ENCODE measurements at places on chromosomes 1 and 21.

DNA sequence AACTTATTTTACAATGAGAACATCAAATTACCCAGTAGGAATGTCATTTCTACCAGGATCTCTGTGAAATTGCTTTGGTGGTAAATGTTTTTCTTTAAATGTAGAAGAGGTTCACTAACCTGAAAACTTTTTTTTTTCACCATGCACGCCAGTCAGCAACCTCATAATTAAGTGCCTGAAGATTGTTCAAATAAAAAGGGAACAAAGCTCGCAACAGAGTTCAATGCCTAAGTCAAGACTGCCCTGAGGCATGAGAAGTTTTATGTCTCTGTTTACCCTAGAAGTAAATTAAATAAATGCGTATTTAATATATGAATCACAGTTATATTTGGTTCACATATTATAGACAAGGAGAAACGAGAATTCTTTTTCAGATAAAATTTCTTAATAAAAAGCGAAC is 13.8 kb upstream of the SYDE2 start:
- DNase-seq: no peak

DNA sequence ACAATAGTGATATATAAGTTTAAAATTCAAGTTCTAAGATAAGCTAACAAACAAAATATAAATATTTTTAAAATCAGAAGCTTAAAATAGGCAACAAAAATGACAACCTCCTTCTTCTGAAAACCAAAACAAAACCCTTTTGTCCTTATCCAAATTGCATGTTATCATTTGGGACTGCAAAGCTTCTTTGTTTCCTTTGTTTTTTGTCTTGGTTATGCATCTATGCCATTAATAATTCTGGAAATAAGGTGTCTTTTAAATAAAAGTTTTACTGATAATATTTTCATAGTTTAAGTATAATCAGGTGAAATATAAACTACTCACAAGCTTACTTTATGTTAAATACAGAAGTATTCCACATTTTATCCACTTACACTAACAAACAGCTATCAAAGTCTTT is 20.5 kb downstream of the ADSS2 start:
- no peak for DNase-seq

DNA sequence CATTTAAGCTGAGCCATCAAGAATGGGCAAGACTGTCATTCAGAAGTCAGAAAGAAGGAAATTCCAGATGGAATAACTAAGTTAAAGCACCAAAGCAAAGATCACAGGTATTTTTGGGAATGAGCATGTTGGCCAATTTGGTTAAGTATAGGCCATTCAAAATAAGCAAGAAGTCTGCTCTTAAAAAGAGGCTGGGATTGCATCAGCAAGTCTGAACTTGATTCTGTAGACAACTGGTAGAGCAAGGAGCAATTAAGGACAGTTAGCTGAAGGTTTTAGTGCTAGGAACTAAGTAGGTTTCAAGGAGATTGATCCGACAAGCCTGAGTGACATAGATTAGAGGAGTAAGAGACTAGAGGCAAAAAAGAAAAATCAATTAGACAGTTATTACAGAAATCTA is 8.4 kb downstream of the ANKRD45 start:
- DNase-seq: no peak

- DNase-seq: no peak
Measured at GRCh38 chr21:29943885-29944284, 4.1 kb upstream of the GRIK1 start.

DNA sequence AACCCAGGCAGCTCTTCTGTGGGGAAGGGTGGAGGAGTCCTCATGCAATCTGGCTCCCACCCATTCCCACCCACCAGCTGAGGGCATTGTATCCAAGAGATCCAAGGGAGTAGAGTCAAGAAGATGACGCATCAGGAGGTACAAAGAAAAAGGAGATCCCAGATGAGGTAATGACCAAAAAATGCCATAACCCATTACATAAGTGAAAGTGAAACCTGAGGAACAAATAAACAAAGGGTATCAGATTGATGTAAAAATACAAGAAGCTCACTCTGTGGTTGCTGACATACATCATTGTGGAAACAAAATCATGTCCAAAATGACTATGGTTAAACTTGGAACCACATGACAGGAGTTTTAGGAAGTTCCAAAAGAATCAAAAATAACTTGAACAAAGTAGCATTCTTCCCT is 42.5 kb downstream of the CCN1 start:
- no peak for DNase-seq

DNA sequence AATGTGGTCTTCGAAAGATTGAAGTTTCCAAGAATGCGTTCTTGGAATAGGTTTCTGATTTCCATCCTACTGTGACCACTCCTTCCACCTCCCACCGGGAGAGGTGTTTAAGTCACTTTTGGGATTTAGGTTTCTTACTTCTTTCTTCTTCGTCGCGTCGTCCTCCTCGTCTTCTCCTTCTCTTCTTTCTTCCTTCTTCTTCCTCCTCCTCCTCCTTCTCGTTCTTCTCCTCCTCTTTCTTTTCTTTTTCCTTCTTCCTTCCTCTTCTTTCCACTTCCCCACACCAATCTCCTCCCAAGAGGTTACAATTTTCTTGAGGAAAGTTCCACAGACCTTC is 2.1 kb downstream of the CACHD1 start:
- no peak for DNase-seq
